ENCODE measurements at places on chromosomes 12 and 14.

GRCh38 chr12:107091381-107091780 lies 2.0 kb downstream of the CRY1 start:
- no peak for DNase-seq

GRCh38 chr14:71130491-71131179 lies 223.4 kb downstream of the PCNX1 start:
- no peak for DNase-seq

DNA sequence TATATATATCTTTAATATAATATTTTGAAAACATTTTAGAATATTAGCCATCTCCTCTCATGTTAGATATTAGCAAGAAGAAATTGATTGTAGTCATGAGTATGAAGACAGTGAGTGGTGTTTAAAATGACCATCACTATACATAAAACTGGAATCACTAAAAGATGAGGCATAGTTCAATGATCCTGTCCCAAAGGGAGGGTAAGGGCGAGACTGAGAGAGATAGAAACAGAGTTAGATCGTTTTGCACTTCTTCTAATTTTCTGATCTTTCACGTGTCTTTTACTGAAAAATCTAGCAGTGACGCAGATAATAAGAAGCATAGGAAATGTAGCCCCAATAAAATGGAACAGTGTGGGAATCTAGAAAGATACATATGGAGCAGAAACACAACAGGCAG lies 627.4 kb downstream of the SLC16A7 start:
- no peak for DNase-seq

DNA sequence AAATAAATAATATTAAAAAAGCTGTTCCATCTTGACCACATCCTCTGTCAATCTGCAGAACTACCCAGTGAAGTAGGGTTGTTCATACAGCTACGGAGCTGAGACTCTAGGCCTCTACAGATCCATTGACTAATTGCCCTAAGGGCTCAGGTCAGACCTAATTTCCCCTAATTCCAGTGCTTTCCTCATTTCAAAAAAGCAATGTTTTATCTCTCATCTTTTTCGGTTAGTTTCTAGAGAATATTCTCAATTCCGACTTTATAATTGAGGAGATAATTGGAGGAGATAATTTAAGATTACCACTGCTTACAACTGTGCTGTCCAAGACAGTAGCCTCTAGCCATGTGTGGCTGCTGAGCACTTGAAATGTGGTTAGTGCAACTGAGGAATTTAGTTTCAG lies 167.1 kb downstream of the KIF21A start:
- no peak for DNase-seq

DNA sequence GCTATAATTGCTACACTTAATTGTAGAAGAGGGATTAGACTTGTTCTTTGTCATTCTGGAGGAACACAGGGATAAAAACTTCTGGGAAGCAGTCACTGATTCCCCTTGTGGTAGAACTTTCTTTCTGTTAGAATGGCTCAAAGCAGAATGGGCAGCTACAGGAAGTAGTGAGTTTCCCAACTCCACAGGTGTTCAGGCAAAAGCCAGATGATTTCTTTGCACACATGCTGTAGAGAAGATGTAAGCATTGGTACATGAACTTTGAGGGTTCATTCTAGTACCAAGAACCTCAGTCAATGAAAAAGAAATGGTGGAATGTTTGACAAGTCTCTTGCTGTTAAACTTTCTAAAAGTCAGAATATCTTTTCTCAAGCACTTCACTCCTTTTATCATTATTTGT lies 4.3 kb downstream of the NDUFA9 start:
- DNase-seq: no peak
